ENCODE measurements at places on chromosomes 6 and 20.

GRCh38 chr20:51470499-51470820, 72.1 kb downstream of the NFATC2 start:
- no peak for DNase-seq

DNA sequence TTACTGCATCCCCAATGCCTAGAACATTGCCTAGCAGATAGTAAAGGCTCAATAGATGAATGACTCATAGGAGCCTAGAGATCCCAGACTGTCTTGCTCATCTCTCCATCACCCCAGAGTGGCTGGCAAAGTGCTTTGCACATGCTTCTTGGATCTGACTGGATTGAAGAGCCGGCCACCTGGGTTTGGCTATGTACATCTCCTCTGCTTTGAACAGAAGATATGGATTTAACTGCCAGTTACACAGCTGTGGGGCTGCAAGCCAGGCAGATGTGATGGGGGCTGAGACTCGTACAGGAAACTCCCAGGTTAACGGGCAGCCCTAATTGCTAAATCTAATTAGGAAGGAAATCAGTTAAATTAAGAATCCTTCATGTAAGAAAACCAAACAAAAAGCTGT, 28.6 kb downstream of the MYLIP start:
- DNase-seq: no peak

- DNase-seq: no peak
Observed at GRCh38 chr20:58892932-58893224, 40.4 kb downstream of the GNAS start.

DNA sequence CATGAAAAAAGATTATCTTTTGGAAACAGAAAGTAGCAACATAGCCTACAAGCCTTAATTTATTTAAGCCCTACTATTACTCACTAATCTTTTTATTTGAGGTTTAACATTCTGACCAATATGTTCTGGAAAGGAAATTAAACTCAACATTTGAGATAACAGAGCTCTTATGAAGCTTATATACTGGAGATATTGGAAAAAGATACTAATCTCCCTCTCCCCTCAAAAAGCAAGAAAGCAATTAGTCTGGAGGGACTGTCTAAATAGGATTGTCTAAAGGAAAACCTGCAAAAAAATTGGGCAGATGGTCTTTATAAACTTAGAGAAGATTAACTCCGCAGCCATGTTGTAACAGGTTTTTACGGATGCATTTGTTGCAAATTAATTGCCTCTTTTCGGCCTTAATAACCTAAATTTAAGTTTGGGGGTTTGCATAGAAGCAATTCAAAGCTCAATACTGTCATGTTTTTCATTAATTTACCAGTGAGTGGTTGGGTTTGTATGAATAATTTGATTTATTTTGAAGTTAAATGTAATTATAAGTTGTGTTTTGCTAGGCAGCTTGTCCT, 79.1 kb downstream of the SHLD1 start:
- no peak for DNase-seq

GRCh38 chr20:58883241-58883691, 30.8 kb downstream of the GNAS start:
- peak; percentile 39 for DNase-seq

DNA sequence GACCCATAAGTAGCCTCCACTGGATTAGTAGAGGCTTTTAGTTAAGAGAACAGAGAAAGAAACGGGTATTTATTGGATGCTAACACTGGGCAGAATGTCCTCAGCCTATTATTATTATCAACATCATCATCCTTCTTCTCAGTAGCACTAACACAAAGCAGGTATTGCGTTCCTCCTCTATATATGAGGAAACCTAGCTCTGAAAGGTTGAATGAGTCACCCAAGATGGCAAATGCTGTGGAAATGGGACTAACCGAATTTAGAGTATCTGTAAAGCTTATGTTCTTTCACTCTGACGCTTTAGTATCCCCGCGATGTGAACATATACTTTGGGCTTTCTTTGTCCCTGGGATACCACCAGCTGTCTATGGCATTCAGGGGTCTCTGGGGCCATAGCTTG, 77.0 kb downstream of the ADTRP start:
- no peak for DNase-seq

GRCh38 chr20:11266571-11266970, 592.8 kb upstream of the JAG1 start:
- DNase-seq: no peak

- DNase-seq: no peak
Observed at GRCh38 chr6:95357380-95358020, 219.8 kb upstream of the MANEA start.

DNA sequence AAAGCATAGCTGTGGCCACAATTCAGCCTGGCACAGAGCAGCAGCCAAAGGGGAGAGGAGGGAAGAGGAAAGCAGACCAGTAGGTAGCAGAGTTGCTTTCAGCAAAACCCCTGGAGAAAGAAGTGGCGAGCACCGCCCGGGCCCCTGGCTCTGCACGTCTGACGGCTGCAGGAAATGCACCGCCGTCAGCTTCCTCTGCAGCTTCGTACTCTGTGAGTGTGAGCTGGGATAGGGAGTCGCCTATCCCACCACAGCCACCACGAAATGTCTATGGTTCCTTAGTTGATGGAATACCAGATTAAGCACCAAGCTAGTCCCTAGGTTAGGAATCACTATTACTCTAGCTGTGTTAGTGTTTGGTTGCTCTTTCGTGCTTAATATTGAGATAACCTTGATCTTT, 79.9 kb upstream of the NAA20 start:
- DNase-seq: no peak

GRCh38 chr20:50855498-50856474, 60.9 kb downstream of the BCAS4 start:
- no peak for DNase-seq

- DNase-seq: peak; percentile 60
Observed at GRCh38 chr6:18076231-18076630, 46.2 kb downstream of the NHLRC1 start.

GRCh38 chr20:58822149-58822548, 28.6 kb downstream of the GNAS-AS1 start:
- no peak for DNase-seq

DNA sequence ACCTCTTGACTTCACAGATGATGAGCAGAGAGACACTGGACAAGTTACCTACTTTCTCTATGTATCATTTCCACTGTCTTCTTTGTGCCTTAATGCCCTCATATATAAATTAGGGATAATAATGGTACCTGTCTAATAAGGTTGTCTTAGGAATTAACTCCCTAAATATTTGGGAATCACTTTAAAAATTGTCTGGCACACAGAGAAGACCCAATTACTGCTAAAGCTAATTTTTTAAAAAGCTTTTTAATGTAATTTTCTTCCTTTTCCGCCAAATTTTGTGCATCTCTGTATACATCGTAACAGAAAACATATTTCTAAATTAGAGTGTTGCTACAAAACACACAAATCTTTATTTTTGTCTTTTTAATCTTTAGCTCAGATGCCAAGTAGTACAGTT, 816.8 kb upstream of the ADGRB3 start:
- DNase-seq: no peak

- peak; percentile 32 for DNase-seq
Observed at GRCh38 chr6:129936329-129937165, 75.4 kb upstream of the TMEM244 start.

DNA sequence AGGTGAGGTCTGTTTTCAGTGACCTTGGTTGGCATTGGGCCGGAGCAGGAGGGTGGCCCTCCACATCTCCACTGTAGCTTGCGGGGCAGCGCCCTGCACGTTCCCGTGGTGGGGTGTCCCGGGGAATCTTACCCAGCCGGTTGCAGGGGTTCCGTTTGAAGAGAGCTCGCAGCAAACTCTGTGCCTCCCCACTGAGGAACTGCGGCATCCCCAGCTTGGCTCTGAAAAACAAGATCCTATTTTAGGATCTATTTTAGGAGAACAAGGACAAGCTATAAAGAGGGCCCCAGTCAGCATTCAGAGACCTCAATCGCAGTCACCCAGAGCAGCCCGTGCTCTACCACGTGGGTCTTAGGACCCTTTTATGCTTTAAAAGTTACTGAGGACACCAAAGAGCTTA, 97.8 kb downstream of the RAMACL start:
- DNase-seq: no peak

GRCh38 chr6:81744131-81744530, 8.3 kb downstream of the TENT5A start:
- DNase-seq: no peak

- peak; percentile 31 for DNase-seq
Observed at GRCh38 chr6:124970243-124970642, 8.0 kb downstream of the RNF217 start.

GRCh38 chr6:137792160-137793033, 74.7 kb upstream of the TNFAIP3 start:
- no peak for DNase-seq

DNA sequence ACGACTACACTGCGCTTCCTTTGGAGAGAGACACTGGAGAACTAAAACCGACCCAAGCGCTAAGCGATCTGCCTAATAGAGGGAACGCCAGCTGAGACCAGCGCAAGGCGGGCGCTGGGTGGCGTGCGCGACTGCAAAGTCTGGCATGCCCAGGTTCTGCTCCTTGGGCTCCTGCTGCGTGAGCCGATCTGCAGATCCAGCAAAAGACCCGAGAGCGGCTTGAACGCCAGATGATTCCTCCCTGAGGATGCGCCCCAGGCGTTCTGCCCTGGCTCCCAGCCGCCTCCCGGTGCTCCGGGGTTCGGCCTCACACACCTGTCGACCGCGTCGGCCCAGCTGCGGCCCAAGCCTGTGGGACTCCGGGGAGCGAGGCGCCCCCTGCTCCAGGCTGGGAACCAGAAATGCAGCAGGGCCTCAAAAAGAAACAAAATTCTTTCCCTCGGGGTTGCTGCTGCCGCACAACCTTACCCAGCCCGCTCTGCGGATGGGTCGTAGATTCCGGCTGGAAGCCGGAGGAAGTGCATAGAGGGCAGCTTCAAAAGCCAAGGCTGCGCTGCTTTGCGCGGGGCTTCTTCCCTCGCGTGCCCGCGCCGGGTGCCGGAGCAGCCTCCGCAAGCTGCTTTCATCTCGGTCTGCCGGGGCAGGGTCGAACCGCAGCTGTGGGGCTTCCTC, 17.9 kb upstream of the PRDM13 start:
- peak; percentile 75 for DNase-seq

DNA sequence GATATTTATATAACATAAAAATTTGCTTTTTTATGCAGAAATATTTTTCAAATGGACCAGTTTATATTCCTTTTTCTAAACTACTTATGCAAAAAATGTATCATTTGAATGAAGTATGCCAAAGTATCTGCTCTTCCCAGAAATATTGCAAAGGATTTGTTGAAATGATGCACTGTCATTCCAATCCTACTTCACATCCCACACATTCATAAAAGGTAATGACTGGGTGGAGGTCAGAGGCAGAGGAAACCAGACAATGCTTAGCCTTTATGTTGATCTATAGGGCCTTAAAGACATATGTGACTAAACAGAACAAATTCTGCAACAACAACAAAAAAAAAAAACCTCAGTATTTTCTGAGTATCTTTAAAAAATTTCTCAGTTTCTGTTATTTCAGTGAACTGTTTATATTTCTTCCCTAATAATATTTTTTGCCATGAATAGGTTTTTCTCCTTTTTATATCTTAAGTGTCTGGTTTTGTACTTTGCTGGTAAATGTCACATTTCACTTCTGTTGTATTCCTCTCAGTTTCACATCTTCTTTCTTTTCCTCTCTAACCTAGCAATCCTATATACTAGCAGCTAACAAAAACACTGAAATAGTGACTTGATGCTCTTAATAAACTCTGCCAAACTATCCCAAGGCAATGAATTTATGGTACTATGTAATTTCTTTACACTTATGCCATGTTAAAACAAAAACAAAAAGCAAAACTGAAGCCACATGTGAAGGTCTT, 374.1 kb downstream of the BCKDHB start:
- DNase-seq: no peak

- no peak for DNase-seq
Observed at GRCh38 chr6:137389150-137389704, 105.0 kb downstream of the OLIG3 start.

DNA sequence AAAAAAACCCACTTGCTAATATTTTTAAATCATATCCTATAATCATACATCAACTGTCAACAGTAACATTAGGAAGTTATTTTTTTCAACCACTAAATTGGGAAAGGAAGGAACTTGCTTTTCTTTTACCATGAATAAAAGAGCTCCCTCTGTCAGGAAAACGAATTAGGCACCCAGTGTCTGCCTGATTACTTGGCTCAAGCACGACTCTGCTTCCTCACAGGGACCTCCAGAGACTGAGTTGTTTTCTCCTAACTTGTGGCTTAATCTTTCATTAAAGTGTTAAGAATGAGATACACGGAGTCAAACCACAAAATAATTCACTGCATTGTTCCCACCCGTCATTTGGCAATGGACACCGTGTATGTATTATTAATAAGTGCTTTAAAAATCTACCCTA, 1405.1 kb upstream of the EYS start:
- no peak for DNase-seq

DNA sequence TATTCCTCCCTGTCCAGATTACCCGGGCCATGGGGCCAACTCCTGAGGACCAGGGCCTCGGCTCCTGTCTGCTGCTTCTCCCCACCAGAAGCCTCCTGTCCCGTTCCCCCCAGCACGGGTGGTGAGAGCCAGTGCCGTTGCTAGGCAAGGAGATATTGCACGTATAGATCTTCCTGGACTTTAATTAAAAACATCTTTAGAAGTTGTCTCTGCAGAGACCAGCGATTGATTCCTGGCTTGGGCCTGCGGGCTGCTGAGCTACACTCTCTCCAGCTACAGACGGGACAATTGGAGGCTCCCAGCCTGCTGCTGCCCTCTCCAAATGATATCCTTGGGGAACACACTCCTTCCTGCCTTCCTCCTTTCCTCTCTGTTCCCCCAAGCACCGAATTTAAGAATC, 74.6 kb downstream of the CDH22 start:
- no peak for DNase-seq

GRCh38 chr6:90319044-90319443, 22.4 kb upstream of the BACH2 start:
- peak; percentile 41 for DNase-seq

GRCh38 chr6:149111556-149112115, 205.9 kb upstream of the TAB2 start:
- DNase-seq: no peak

GRCh38 chr6:122124908-122125307, 274.5 kb upstream of the HSF2 start:
- DNase-seq: no peak

DNA sequence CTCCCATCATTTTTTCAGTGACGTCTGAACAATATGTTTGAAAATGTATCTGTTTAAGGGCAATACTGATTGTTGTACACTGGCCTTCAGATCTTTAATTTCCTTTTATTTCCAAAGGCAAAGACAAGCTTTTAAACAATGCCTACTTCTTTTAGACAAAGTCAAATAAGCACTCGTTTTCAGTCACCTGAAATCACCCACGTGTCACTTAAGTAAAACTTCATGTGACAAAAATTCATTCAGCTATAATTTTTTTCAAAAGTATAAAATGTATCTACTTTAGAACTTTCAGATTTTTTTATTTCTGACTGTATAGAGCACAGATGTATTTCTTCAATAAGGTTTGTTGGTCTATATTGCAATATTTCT, 113.5 kb upstream of the BEND6 start:
- DNase-seq: no peak

DNA sequence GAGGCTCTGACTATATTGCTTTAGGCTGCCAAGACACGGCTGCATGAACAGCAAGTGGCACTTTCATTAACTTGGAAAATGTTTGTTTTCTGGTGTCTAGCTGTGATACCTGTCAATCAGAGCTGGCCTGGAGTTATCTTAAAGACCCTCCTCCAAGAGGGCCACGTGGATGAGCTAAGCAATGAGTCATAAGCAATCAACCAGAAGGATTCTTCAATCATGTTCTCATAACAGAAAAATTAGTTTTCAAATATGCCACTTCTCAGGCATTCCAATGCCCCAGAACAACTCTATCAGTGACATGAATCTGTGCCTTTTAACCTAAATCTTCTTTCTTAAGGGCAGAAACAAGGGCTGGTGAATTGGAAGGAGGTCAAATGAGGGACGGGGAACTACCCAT, 283.0 kb downstream of the HTR1B start:
- no peak for DNase-seq

Data from AG08395 (cell line).